ENCODE measurements at places on chromosomes 2 and 18.

DNA sequence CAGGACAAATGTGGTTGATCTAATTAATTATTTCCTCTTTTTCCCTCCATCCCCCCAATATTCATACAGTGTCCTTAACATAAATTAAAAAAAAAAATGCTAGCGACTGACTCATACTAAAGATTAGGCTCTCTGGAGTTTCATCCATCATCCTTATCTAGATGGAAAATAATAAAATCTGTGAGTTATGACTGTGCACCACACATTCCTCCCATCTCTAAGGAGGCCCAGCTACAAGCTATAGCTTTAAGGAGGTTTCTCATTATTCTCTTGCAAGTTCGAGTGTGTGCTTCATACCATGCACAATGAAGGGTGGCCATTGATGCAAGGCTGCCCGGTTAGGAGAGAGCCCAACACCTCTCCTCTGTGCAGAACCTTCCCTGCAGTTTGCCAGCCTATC, 77.3 kb downstream of the XDH start:
- no peak for DNase-seq

GRCh38 chr2:162220368-162220767, 22.9 kb downstream of the FAP start:
- no peak for DNase-seq

DNA sequence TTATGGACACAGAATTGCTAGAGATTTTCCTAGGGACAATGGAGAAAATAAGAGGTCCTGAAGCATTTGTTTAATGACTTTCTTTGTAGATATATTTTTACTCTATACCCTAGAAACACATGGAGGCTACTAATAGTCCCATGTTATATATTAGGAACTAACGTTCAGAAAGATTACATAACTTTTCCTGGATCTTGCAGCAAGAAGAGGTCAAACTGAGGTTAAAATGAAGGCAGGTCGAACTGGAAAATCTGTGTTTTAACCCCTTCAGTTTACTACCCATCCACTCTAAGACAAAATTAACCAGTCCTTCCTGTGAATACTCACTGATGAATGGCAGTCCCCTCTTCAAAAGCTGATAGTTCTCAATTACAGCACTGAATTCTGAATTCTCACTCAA, 1415.8 kb upstream of the CELF4 start:
- no peak for DNase-seq

- DNase-seq: no peak
These were observed 47.8 kb downstream of the KCTD18 start for GRCh38 chr2:200461846-200462710.

DNA sequence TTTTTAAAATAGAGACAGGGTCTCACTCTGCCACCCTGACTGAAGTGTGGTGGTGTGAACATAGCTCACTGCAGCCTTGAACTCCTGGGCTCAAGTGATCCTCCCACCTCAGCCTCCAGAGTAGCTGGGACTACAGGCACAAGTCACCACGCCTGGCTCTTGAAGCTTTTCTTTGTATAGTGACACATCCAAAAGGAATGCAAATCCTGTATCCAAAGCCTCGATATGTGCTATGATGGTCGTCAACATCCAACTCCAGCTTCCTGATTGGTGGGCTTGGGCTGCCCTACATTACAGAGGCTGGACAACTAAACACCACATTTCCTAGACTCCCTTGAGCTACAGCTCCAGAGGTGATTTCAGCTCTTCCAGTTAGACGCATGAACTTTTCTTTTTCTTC, 101.7 kb upstream of the PGAP1 start:
- peak; percentile 14 for DNase-seq

DNA sequence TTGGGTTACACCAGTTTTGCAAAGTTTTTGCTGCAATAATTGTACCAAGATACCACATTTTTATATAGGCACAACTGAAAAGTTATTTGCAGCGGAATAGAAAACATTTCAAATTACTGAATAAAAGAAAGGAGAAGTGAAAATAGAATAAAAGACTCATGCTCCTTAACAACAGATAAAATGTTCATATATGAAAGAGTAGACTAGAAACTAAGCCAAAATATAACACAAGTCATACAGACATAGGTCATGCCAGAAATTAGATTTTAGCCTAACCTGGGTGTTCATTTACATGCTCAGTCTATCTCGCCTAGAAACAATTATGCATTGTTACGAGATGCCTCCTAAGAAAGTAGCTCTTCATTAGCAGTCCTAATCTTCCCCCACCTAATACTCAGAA, 16.4 kb upstream of the MAP3K20 start:
- DNase-seq: no peak

- DNase-seq: no peak
These were observed 258.4 kb downstream of the CELF4 start for GRCh38 chr18:37307181-37307580.

- DNase-seq: no peak
These were observed 478.5 kb upstream of the GYPC start for GRCh38 chr2:126177479-126177878.

DNA sequence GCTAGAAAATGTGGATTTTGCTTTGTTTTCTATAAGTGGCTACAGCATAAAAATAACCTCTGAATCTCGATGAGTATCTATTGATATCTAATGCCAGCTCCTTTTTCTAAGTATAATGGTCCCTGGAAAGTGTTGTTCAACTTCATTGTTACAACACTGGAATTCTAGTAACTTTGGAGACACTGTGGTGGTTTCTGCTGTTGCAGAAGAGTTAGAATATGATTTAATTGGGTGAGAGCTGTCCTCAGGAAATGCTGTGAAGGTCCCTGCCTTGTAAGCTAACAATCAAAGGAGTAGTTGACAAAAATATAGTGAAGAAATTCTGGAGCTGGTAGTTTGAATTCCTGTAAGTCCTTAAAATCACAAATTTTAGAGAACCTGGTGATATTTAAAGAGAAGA, 62.1 kb downstream of the C18orf63 start:
- DNase-seq: no peak

DNA sequence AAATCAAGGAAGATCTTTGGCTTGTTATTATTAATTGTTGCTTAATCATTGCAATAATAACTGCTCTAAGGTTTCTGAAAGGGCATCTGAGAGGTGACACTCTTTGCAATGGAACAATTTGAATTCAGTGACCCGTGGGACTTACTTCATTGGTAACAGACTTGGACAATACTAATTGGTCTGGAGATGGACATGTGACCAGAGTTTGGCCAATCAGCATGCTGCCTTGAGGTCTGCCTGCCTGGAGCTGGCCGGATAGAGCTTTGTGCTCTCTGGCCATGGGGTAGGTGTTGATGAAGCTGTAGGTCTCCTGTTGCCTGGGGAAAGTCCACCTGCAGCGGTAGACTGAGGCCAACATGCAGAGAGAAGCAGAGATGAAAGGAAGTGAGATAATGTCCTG, 24.0 kb upstream of the VPS4B start:
- DNase-seq: no peak

Measured in skeletal muscle cell (primary cell).